Kidney (tissue), 22 donors: ENCODE measurements at places on chromosomes 1 and 21. TPM values are rescaled to one million over a fixed set of nuclear protein-coding genes. Genes with fewer than 3 reads are reported as not detected.

Gene KRTAP7-1
- not detected for total RNA-seq

Gene CD84
- 17.5 TPM for total RNA-seq

Gene C1orf87
- 0.38 TPM for total RNA-seq

Gene KCTD3
- total RNA-seq = 41.6 TPM

Gene CLCA4
- 0.13 TPM for total RNA-seq

Gene MTF2
- total RNA-seq = 30.5 TPM

DNA sequence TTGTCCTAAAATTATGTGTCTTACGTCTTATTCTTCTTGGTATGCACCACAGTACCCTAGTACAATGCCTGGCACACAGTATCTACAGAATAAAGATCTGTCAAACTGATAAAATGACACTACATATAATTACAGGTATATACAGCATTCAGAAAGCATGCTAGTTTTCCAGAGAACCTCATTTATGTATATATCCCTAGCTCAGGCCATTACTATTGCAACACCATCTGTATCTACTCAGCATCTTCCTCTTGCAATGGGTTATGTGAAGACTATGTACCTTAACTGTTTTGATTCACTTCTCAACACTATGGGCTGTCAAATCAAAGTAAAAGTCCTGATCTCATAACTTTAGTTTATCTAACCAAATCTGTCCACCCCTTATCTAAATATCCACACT lies 58.5 kb upstream of the GUCA2A start:
- DNase-seq = no peak

- DNase-seq = no peak
Measured at GRCh38 chr1:154081386-154082126, 73.3 kb downstream of the NUP210L start.

DNA sequence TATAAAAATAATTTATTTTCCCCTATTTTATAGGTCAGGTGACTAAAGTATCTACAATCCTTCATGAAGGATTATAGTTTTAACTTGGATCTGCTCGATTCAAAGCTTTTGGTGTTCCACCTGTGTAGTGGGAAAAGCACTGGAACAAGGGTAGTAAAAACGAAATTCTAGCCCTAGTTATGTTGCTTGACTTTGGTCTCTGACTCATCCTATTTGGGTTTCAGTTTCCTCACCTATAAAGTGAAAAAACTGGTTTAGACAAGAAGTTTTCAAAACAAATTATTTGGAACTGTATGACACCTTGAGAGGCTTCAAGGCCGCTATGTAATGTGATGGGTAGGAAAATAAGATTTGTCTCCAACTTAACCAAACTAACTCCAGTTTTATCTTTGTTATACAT lies 505.2 kb upstream of the ZRANB2 start:
- DNase-seq = no peak

- peak; percentile 48 for DNase-seq
Measured at GRCh38 chr1:1619917-1620361, 4.6 kb downstream of the MIB2 start.

DNA sequence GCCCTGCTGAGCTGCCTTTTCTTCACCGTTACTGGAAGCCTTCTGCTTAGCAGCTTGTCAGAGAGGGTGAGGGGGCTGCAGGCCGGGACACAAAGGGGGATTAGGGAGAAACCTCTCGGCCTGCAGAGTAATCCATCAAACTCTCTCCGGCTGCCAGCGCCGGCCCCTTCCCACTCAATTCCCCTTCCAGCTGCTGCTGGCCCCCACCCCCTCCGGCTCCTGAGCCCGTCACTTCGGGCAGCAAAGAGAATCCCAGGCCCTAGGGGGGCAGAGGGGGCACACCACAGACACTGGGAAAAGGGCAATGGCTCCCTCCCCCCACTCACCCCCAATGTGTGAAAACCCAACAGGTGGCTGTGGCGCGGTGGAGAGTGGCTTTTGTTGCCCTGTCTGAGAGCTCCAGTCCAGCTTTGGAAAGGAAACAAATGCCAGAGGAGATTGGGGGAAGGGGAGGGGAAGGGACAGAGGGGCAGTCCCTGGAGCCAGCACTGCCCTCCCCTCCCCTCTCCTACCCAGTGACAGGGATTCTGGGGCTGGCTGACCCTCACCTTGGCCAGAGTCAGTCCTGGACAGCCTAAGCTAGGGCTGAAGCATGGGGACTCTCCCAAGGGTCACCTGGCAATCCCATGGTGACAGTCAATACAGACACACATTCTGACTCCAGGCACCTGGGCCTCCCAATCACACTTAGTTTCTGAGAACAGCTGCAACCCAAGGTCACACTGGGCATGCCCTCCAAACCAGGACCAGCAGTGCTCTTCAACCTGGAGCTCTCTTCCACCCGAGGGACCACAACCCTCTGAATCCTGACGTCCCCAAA lies 9.5 kb downstream of the SLC45A3 start:
- peak; percentile 29 for DNase-seq

GRCh38 chr1:80385650-80386049 lies 1379.1 kb upstream of the ADGRL4 start:
- no peak for DNase-seq

GRCh38 chr1:116767782-116768382 lies 13.7 kb downstream of the CD2 start:
- DNase-seq = no peak

DNA sequence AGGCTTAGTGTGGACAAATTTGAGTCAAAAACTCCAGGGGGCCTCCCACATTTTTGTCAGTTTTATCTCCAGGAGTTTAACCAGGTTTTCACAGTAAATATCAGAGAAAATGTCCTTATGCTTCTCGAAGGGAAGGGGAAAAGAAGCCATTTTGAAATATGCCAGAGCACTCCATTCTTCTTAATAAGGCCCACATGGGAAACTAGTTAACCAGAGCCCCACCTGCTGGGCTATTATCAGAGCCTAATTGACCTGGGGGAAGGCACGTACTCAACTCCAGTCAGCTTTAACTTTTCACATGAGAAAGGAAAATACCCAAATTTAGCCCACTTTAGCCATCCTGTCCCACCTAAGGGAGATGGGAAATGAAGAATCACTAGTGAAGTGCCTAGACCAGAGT lies 296.3 kb downstream of the PTBP2 start:
- no peak for DNase-seq

DNA sequence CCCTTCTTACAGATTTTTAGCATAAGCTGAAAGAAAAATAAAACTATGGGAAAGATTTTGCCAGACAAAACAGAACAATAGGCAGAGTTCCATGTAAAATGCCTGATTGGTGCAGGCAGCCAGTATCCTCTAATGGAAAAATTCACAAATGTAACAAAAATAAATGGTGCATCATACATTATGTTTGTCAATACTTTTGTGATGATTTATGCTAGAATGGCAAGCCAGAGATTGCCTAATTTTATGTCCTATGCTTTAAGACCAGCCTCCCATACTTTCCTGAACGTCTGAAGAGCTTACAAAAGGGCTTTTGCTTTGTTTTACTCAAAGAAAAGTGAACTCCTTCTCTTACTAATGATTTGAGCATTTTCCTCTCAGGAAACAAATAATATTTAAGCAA lies 81.5 kb upstream of the KCNJ15 start:
- no peak for DNase-seq

DNA sequence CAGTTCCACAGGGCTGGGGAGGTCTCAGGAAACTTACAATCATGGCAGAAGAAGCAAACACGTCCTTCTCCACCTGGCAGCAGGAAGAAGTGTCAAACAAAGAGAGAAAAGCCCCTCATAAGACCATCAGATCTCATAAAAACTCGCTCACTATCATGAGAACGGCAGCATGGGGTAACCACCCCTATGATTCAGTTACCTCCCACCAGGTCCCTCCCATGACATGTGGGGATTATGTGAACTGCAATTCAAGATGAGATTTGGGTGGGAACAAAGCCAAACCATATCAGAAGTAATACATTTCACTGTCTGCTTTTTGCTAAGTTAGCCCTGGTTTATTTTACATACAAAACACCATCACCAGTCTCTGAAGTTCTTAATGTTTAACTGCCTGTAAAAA lies 68.5 kb downstream of the RBM11 start:
- no peak for DNase-seq

- DNase-seq = no peak
Measured at GRCh38 chr21:43829575-43830119, 35.4 kb upstream of the AGPAT3 start.

DNA sequence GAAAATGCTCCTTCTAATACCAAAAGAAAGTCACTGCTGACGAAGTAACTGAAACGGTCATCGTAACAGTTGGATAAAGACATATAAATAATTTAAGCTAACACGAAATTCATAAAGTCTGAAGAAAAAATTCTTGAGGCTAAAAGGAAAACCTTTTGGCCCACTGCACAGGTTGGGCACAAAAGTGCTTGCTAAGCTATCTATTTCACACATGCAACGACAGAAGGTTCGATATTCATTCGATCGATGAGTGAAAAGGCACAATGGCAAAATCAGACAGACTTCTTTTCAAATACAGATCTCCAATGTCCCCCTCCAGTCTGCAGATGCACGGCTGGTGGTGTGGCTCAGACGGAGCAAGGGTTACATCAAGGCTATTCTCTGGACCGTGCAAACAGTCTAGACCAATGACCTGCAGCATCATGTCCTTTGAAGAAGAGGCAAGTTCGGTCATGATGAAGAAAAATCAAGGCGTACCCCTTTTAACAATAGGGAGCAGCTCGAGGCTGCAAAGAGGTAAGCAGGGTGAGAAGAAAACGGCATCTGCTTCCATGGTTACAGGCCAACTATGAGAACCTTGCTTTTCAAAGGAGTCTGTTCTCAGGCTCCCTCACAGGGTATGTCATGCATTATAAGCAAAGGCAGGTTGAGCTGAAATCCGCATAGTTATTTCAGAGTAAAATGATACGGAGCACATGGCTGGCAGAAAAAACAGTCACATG lies 579.6 kb downstream of the USP25 start:
- no peak for DNase-seq

GRCh38 chr1:208078752-208079151 lies 165.4 kb downstream of the PLXNA2 start:
- no peak for DNase-seq

GRCh38 chr21:14675774-14676530 lies 129.8 kb upstream of the SAMSN1 start:
- DNase-seq = no peak

DNA sequence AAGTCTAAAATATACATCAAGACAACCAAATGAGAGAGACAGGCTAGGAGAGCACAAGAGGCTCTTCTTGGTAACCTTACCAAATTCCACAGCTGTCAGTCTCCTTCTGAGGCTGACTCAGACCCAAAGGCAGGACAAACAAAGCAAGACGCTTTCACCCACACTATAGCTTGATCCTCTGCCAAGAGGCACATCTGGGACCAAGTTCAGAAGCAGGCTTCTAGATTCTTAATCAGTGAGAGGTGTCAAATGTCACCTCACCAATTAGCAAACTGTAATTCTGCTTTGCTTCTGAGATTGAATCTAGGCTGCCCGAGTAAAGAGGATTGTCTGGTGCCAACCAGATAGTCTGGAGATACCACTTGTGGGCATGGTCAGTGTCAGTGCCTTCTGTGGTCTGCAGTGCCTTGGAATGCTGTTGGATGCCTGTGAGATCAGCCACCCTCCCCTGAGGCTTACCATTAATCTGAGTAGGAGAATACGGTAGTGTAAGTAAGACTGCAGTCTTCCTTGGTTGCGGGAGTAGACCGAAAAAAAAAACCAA lies 151.0 kb downstream of the FMN2 start:
- DNase-seq = no peak
